Activated T-helper 17 cell treated with anti-CD3 and anti-CD28 coated beads, Interleukin-2, amount 50 U/mL, for 72 hours (primary cell): ENCODE measurements at places on chromosomes 6 and 20. TPM values are rescaled to one million over a fixed set of nuclear protein-coding genes. Genes with fewer than 3 reads are reported as not detected.

The KCNQ2 gene
- total RNA-seq: not detected

DNA sequence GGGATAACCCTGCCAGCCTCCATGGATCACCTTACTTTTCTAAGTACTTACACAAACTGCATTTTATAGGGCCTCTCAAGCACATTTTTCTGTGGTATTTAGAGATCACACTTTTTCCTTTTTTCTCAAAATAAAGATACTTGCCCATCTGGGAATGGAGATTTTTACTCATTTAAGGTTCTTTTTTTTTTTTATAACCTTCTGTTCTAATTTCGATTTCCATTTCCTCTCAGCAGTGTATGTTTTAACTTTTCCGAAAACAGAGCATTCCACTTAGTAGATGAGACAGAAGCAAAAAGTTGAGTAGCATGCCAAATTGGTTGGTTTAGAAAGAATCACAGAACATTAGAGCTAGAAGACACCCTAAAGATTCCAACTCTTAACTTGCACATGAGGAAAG, 214.3 kb downstream of the ARHGAP18 start:
- no peak for ATAC-seq

- peak; percentile 27 for ATAC-seq
Observed at GRCh38 chr20:45933266-45934045, 1.0 kb upstream of the PCIF1 start.

DNA sequence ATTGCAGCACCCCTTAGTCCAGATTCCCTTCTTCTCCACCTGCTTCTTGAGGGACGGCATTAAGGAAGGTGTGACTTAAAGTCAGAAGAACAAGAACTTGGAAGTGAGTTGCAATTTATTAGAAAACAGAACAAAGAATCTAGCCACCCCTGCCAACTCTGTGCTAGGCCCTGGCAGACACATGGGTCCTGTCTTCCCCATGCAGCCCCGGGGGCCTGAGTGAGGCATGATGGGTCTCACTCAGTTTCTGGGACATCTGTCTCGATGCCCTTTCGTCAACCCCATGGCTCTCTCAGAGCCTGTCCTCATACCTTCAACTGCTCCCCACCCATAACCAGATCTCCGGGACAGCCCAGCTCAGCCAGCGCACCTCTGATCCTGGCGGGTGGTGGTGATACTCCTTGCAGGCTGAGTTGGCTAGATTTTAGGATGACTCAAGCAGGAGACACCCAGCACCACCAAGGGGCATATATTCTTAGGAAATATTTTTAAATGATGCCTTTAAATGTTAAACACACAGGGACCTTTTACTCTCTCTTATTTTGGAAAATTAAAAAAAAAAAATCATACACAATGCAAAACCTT, 143.2 kb upstream of the RNF24 start:
- no peak for ATAC-seq

- ATAC-seq: no peak
Observed at GRCh38 chr20:24586523-24586840, 117.1 kb downstream of the SYNDIG1 start.

DNA sequence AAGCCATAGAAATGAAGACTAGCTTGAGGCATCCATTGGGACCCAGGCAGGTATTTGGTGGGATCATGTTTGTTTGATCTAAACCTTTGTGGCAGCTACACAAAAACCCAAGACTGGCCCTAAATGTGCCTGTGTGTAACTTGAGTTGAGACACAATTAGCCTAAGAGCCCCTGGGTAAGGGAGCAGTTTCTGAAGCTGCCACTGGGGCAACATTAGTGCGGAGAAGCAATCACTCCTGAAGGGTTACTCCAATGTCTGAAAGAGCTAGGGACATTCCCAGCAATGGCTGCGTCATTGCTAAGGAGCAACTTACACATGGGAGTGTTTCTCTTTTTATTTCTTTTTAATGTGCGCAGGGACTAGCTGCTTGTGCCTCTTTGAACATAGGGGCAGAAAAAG, 67.9 kb upstream of the EEF1E1 start:
- no peak for ATAC-seq

The KCNG1 gene
- total RNA-seq: 0.42 TPM

DNA sequence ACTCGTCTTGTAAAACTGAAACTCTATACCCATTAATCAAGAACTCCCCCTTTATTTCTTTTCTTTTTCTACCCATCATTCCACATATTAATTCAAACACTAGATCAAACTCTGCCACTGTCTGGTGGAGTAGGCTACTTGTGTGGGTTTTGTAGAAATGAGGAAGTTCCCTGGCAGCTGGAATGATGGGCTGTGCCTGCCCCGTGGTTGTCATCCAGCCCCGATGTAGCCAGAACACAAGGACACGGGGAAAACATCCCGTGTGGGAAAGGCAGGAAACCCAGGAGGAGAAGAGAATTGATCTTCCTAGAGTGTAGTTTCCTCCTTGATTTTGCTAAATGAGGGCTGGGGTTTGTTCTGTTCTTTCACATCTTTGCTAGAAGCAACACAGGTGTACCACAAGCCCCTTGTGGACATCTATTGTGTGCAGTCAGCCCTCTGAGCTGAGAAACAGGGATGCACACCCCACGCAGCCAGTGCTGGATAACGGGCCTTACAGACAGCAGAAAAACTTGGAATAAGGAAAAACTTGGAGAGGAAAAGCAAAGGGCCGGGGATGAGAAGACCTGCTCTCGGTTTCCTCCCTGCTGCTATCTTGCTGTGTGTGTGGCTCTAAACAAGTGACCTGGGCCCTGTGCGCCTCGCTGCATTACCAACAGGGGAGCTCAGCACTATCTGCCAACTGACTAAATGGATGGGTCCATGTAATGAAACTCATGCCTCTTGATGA, 88.0 kb downstream of the SCML4 start:
- peak; percentile 51 for ATAC-seq

The GJA10 gene
- not detected for total RNA-seq

The TRIM38 gene
- total RNA-seq: 69.2 TPM

DNA sequence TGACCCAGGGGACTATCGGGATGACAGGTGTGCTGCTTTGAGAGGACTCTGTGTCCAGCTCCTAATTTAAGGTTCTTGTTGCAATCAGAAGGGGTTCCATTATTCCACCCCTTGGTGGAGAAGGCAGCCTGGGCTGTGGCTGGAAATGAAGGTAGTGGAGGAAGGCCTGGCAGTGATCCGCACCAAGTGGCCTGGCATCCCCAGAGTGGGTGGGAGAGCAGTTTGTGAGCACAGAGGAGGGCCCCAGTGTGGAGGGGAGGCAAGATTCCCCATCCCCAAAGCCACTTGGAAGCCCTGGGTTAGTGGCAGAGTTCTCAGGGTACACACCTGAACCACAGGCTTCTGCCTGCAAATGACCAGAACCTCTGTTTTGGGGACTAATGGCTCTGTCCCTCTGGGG, 2.3 kb downstream of the TGM3 start:
- no peak for ATAC-seq

- no peak for ATAC-seq
Observed at GRCh38 chr20:45153147-45153546, 21.6 kb upstream of the PI3 start.

The BNIP5 gene
- not detected for total RNA-seq

DNA sequence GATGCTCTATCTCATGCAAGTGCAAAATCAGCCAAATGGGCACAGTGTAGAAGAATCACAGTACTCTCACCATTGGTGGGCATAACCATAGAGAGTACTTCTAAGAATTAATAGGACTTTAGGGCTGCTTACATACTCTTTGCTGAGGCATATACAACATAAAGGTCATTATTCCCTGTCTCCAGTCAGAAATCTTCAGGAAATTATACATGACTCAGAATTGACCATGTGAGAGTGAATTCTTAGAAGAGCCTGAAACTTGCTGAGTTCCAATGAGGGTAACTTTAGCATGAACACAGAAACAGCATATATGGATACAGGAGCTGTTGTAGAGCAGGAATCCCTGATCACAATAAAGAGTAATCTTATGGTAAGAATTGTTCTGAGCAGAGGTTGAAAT, 498.7 kb downstream of the TENT5A start:
- ATAC-seq: no peak

GRCh38 chr6:149459761-149460160, 25.1 kb downstream of the ZC3H12D start:
- no peak for ATAC-seq

- ATAC-seq: no peak
Observed at GRCh38 chr6:136334853-136335252, 45.2 kb upstream of the BCLAF1 start.

GRCh38 chr20:52975029-52975732, 3.0 kb downstream of the TSHZ2 start:
- ATAC-seq: peak; percentile 31

DNA sequence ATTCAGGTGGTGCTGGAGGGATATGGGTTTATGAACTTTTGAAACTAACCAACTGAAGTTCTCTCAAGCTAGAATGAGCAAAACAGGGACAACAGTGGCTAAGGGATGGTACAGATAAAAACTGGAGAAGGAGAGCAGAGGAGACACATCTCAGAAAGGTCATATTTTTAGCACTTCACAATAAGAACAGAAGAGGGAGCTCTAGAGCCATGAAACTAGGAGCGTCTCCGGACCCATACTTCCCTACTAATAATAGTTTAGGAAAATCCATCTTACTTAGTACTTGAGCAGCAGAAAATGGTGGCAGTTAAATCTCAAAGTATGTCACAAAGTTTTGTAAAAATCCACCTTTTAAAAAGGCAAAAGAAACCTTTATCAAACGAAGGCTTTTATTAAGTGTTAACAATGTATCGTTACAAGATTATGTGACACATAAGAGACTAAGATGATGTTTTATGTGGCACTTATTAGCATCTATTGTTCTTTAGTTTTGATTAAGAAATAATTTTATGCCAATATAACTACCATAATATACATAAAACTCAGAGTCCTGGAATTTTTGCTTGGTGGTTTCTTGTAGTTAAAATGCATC, 278.6 kb downstream of the TBC1D32 start:
- ATAC-seq: no peak

DNA sequence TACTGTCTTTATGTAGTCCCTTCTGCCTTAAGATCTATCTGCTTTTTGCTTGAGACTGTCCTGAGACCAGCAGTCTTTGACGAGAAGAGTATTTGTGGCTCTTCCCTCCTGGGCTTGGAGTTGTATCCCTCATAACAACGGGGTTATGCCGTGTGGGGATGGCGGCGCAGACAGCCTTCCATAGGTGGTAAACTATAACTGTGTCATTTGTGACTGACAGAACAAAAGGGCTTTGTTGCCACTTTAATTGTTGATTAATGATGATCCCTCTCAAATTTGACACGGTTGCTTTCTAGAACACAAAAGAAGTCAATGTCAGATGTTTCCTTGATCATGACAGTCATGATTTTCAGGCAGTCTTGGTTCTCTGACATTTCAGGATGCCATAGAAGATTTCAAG, 196.6 kb downstream of the JARID2 start:
- no peak for ATAC-seq

DNA sequence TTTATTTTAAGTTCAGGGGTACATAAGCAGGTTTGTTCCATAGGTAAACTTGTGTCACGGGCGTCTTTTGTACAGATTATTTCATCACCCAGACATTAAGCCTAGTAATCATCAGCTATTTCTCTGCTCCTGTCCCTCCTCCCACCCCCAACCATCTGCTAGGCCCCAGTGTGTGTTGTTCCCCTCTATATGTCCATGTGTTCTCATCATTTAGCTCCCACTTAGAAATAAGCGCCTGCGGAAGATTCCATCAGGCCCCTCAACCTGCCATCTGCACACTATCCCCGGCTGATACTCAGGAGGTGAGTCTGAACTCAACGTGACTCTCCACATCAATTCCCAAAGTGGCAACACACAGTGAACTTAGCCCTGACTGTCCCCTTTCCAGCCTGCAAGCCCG, 228.0 kb upstream of the SYNDIG1 start:
- ATAC-seq: no peak

- ATAC-seq: no peak
Observed at GRCh38 chr6:169896826-169897456, 145.5 kb downstream of the ERMARD start.

DNA sequence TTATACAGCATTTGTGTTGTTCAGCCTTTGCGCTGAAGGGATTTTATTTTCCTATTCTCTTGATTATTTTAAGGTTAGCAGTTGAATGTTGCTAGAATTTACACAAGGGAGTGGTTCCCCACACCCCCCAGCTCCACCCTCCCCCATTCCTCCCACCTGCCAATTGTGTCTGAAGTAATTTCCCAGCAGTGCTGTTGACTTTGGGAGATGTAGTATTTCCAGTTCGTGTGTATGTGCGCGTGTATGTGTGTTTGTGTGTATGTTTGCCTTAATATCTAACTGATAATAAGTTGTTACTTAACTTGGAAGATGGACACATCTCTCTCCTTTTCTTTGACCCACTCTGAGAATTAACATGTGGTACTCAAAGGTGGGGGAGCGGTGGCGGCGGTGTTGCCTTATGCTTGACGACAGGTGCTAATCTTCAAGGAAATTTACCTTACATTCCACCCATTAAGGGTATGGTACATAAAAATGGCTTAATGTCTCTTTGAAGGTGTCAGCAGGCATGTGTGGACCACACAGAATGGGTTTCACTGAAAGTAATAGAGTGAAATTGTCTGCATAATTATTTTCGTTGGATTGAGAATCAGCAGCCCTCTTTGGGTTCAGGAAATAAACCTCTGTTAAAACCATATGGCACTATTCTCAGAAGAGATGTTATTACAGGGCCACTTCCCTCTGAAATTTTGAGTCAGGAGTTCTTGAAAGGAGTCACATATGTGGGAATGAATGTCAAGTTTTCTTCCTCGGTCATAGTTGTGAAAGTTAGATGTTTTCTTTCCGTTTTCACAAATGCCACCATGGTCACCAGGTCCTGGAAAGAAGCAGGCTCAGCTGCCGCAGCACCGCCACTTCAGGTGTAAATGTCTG, 95.6 kb upstream of the SUPT3H start:
- ATAC-seq: peak; percentile 54

DNA sequence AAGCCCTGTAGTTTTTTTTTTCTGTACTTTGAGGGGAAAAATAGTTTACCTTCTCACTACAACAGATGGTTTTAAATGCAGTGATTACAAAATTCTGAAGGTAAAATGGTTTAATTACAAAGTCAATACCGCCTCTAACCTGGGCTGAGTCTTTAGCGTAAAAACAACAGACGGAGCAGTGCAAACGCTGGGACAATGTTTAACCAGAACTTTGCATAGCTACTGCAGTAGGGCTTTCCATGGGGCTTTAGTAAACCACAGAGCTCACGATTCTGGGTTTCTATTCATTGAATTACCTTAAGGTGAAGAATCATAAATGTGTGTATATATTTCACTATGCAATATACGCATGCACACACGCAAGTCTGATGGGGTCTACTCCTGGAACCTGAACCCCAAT, 77.9 kb downstream of the RFX6 start:
- ATAC-seq: no peak

- no peak for ATAC-seq
Observed at GRCh38 chr6:99426451-99426757, 1.3 kb upstream of the PNISR start.

- ATAC-seq: no peak
Observed at GRCh38 chr6:109369728-109370127, 12.5 kb downstream of the CD164 start.

The SMLR1 gene
- not detected for total RNA-seq

The SFT2D1 gene
- total RNA-seq: 43.8 TPM

DNA sequence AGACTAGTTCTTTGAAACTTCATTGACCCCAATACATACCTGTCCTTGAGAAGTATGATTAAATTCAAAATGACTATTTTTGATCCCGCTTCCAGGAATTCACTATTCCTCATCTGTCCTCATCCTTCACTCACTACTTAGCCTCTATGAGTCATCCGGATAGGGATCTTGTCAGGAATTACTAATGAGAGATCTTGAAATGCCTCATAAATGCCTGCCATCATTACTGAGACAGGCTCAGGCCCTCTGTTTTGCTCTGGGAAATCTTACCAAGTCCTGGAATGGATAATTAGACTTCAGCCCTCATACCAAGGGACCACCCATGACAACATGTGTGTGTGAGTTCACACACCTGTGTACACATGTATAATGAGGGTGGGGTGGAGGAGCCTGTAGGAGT, 2.8 kb upstream of the CYP24A1 start:
- no peak for ATAC-seq

GRCh38 chr20:34949120-34949519, 6.5 kb downstream of the GSS start:
- no peak for ATAC-seq
